ENCODE measurements at places on chromosomes 5 and 9. TPM values are rescaled to one million over a fixed set of nuclear protein-coding genes. Genes with fewer than 3 reads are reported as not detected.

The FAT2 gene
- 0.58 TPM for total RNA-seq

The NEUROG1 gene
- not detected for total RNA-seq

The CEP72 gene
- total RNA-seq = 3.6 TPM

The LRRTM2 gene
- total RNA-seq = 2.6 TPM

The DNAJC18 gene
- total RNA-seq = 12.4 TPM

The KIF12 gene
- total RNA-seq = not detected

The TRPM3 gene
- total RNA-seq = under 0.01 TPM

The ADAMTS19 gene
- 0.73 TPM for total RNA-seq

The CRHBP gene
- total RNA-seq = 3.5 TPM

The SPATA31A1 gene
- total RNA-seq = not detected

The THOC3 gene
- total RNA-seq = 40.5 TPM

The INSL6 gene
- not detected for total RNA-seq

The ZDHHC11 gene
- 2.8 TPM for total RNA-seq

The PCDHGA11 gene
- 23.0 TPM for total RNA-seq

The ANKRD18A gene
- 7.0 TPM for total RNA-seq

The GPR151 gene
- not detected for total RNA-seq

The CYLC2 gene
- total RNA-seq = not detected

The CFAP157 gene
- total RNA-seq = 0.17 TPM

The LEAP2 gene
- total RNA-seq = 0.50 TPM

The LCP2 gene
- not detected for total RNA-seq

The PTTG1 gene
- 402 TPM for total RNA-seq

The LIFR gene
- total RNA-seq = 29.8 TPM
